IMR-90 (cell line): ENCODE measurements at places on chromosomes 3 and 15. TPM values are rescaled to one million over a fixed set of nuclear protein-coding genes. Genes with fewer than 3 reads are reported as not detected.
A peak's percentile ranks its signal among the peaks of the same experiment; 100 is the strongest.

- H3K36me3 ChIP-seq, result no peaks in the 10 kb centered on the region
- no peaks in the 10 kb centered on the region for H3K4me1 ChIP-seq
These were observed 159.6 kb downstream of the XXYLT1 start for GRCh38 chr3:195111319-195111705.

- no peaks in the 10 kb centered on the region; the same call in 1 of the 2 replicates for H3K4me1 ChIP-seq
- H3K4me3 ChIP-seq, result no peak overlapping the region
- H3K27me3 ChIP-seq, result peaks cover 38% of the 10 kb centered on the region
These were observed 2.8 kb upstream of the C3orf70 start for GRCh38 chr3:185155678-185156077.

GRCh38 chr3:156432563-156432962 lies 122.4 kb downstream of the SSR3 start:
- H3K27me3 ChIP-seq, result peaks cover 2% of the 10 kb centered on the region; the same call in 1 of the 2 replicates
- no peaks in the 10 kb centered on the region for H3K36me3 ChIP-seq
- H3K27ac ChIP-seq, result no peak overlapping the region
- H3K4me3 ChIP-seq, result no peak overlapping the region
- no peak for DNase-seq

GRCh38 chr15:85589851-85590250 lies 204.9 kb downstream of the KLHL25 start:
- DNase-seq, result peak; percentile 79
- H3K36me3 ChIP-seq, result no peaks in the 10 kb centered on the region
- no peak overlapping the region for H3K27ac ChIP-seq

- no peak overlapping the region for H3K27ac ChIP-seq
- peaks cover 17% of the 10 kb centered on the region for H3K4me1 ChIP-seq
- peaks cover 15% of the 10 kb centered on the region for H3K36me3 ChIP-seq
- no peaks in the 10 kb centered on the region for H3K27me3 ChIP-seq
- no peak for DNase-seq
These were observed 54.3 kb downstream of the SMAD6 start for GRCh38 chr15:66756295-66756694.

- peaks cover 9% of the 10 kb centered on the region for H3K36me3 ChIP-seq
- no peak overlapping the region for H3K4me3 ChIP-seq
- DNase-seq, result peak; percentile 63
- no peaks in the 10 kb centered on the region for H3K27me3 ChIP-seq
- no peak overlapping the region for H3K27ac ChIP-seq
These were observed 13.2 kb downstream of the ZDHHC3 start for GRCh38 chr3:44962621-44963393.

- DNase-seq, result no peak
- H3K4me3 ChIP-seq, result no peak overlapping the region
- no peaks in the 10 kb centered on the region for H3K27me3 ChIP-seq
- H3K27ac ChIP-seq, result peak overlapping the region; percentile 24; the same call in 1 of the 2 replicates
- no peaks in the 10 kb centered on the region for H3K36me3 ChIP-seq
- peaks cover 14% of the 10 kb centered on the region for H3K4me1 ChIP-seq
These were observed 32.8 kb downstream of the NCEH1 start for GRCh38 chr3:172678068-172678467.

Gene CHRFAM7A
- 0.18 TPM in 1 of 2 replicates, not detected in the other for total RNA-seq

Gene MYRIP
- total RNA-seq, result not detected in 2 replicates

Gene SH3BP5
- 14.0 and 14.2 TPM in 2 replicates for total RNA-seq

Gene CEP152
- total RNA-seq, result 7.3 and 10.3 TPM in 2 replicates

Gene ROBO1
- 53.9 and 60.8 TPM in 2 replicates for total RNA-seq
